K562 (cell line): ENCODE measurements at places on chromosomes 7 and 10.

DNA sequence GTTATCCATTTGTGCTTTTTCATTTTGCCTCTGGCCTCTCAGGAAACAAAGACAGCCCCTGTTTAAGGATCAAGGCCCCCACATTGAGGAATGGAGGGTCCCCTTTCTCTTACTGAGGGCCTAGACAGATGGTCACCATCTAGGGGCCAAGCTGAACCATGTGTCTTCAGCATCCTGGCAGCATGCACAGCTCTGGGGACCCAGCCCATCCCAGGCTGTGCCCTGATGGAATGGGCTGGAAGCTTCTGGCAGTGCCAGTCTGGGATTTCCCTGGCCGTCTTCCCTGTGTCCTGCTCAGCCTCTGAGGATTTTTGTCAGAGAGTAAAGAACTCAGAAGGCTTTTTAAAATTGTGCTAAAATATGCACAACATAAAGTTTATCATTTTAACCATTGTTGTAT lies 116.8 kb downstream of the ITIH5 start:
- no peak overlapping the region for H3K4me3 ChIP-seq
- H3K27ac ChIP-seq, result no peak overlapping the region
- H3K27me3 ChIP-seq, result peaks cover 52% of the 10 kb centered on the region
- H3K4me1 ChIP-seq, result no peaks in the 10 kb centered on the region
- H3K36me3 ChIP-seq, result no peaks in the 10 kb centered on the region

DNA sequence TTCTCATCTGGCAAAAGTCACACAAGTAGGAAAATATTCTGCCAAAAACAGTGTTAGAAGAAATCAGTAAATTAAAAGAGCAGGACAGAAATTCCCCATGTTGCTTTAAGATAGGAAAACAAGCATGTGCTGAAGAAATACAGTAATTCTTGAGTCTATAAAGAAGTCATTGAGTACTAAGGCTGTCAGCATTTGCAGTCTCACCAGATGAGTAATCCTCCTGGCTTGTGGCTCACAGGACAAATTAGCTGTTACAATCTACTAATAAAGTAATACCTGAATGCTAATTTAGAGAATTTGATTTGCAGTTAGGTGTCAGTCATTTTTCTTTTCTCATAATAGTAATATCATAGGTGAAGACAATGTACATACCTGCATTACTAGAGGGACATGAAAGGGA lies 1158.9 kb upstream of the CELF2 start:
- H3K4me1 ChIP-seq, result no peaks in the 10 kb centered on the region; the same call in 1 of the 2 replicates
- H3K4me3 ChIP-seq, result no peak overlapping the region
- H3K27ac ChIP-seq, result no peak overlapping the region
- no peaks in the 10 kb centered on the region for H3K27me3 ChIP-seq
- DNase-seq, result no peak

GRCh38 chr10:72733989-72734388 lies 42.0 kb downstream of the MCU start:
- H3K27me3 ChIP-seq, result no peaks in the 10 kb centered on the region
- no peak for DNase-seq
- H3K36me3 ChIP-seq, result no peaks in the 10 kb centered on the region

- H3K27me3 ChIP-seq, result peaks cover 23% of the 10 kb centered on the region
- H3K4me3 ChIP-seq, result no peak overlapping the region
- no peaks in the 10 kb centered on the region for H3K36me3 ChIP-seq
These were observed 341.1 kb downstream of the FRMD4A start for GRCh38 chr10:13989616-13990015.

DNA sequence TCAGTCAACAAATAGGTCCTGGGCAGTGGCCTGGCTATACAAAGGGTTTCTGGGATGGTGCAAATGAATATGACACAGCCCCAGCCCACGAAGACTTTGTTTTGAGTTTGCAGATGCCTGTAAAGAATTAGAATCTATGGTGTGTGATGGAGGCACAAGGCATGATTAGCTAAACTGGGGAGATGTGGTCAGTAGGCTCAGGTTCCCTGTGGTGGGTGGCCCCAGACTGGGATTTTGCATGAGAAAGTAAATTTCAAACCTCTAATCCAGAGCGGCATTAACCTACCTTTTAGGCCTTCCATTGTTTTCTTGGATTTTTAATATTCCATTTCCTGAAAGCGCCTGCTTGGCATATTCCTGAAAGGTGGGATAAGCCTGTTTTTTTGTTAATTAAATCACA lies 6.4 kb upstream of the CPA5 start:
- DNase-seq, result no peak
- no peaks in the 10 kb centered on the region for H3K4me1 ChIP-seq
- H3K27me3 ChIP-seq, result peaks cover 10% of the 10 kb centered on the region; the same call in 1 of the 3 replicates
- H3K36me3 ChIP-seq, result no peaks in the 10 kb centered on the region
- H3K27ac ChIP-seq, result no peak overlapping the region
- no peak overlapping the region for H3K4me3 ChIP-seq

DNA sequence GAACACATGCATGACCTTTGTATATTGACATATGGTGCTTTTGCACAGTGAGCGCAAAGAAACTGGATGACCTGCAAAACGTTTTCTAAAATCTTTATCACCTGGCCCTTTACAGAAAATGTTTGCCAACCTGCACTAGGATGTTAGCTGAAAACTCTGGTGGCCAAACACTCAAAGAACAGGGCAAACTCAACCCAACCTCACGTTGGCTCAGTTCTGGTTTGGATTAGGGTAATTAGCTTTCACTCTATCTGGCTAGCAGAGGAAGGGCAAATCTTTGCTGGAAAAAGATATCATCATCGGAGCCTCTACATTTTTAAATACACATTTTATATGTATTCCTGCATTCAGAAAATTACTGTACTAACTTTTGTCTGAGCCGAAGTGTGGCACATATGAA lies 688.9 kb downstream of the PHTF2 start:
- H3K36me3 ChIP-seq, result no peaks in the 10 kb centered on the region
- no peaks in the 10 kb centered on the region for H3K4me1 ChIP-seq
- no peaks in the 10 kb centered on the region for H3K27me3 ChIP-seq
- DNase-seq, result no peak

DNA sequence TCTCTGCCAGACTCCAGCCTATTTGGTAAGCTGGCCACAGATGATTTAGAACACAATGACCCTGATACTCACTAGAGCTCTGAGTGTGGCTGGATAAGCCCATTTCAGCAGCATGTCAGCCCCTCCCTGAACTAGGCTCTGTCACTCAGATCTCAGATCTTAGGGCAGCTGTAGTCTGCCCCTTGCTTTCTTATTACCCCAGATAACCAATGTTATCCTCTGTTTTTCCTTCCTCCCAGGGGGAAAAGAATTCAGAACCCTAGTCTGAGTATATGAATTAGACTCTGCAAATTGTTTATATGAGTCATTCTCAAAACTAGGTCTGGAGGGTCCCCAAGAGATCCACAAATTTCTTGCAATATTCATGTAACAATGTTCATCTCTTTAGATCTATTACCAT lies 286.2 kb downstream of the KCNMA1 start:
- H3K36me3 ChIP-seq, result no peaks in the 10 kb centered on the region
- H3K27ac ChIP-seq, result no peak overlapping the region
- H3K27me3 ChIP-seq, result no peaks in the 10 kb centered on the region
- H3K4me3 ChIP-seq, result no peak overlapping the region

DNA sequence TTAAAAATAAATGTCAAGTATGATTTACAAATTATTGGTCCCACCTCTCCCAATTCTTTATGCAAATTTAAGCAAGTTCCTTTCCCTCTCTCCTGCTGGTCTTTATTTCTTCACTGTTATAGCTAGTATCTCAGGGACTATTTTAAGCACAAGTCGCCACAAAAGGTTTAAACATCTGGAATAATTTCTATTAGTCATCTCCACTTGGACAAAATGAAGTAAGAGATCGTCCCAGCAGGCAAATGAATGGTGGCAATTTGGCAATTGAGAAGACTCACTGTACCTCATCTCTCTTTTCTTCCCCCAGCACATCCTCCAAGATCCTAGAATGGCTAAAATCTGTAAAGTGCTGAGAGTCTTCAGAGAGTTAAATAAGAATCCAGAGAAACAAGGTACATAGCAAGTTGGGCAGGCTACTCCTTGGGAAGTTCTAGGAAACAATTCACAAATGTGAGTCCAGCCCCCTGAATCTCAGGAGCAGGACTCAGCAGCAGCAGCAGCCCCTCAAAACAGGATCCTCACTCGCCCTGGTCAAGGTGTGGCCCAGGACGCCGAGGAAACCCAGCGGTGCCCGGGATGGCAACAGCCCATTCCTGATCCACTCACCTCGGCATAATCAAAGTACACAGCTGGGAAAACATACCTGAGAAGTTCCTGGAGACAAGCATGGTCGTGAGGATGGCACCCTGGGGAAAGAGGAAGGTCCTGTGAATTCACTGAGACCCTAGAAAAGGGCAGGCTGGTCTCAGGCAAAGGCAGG lies 30.3 kb upstream of the NDST2 start:
- no peaks in the 10 kb centered on the region for H3K27me3 ChIP-seq
- H3K36me3 ChIP-seq, result peaks cover 62% of the 10 kb centered on the region
- H3K27ac ChIP-seq, result no peak overlapping the region
- H3K4me3 ChIP-seq, result no peak overlapping the region
